Hepatic stellate cell (primary cell): ENCODE measurements at places on chromosomes 1 and 21.

DNA sequence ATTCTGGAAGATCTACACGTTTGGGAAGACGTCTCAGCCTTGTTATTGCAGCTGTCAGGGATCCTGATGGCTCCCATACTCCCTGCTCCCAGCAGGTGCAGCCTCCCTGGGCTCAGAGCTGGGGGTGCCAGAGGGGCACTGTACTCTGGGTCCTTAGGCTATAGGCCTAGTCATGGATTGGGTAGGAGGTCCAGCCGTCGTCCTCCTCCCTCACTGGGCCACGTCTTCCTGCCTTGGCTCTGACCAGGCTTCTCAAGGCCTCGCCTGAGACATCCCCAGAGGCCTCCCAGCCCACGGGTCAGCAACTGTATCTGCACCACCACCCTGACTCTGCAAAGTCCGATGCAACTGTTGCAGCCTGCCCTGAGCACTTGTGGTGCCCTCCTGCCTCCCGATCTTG, 18.2 kb downstream of the MYOM3 start:
- no peak for DNase-seq

GRCh38 chr1:29767088-29767685, 530.9 kb downstream of the PTPRU start:
- DNase-seq, result no peak

- no peak for DNase-seq
These were observed 130.2 kb upstream of the PTGFR start for GRCh38 chr1:78360584-78360983.

- DNase-seq, result no peak
These were observed 11.5 kb downstream of the PALMD start for GRCh38 chr1:99657213-99658030.

DNA sequence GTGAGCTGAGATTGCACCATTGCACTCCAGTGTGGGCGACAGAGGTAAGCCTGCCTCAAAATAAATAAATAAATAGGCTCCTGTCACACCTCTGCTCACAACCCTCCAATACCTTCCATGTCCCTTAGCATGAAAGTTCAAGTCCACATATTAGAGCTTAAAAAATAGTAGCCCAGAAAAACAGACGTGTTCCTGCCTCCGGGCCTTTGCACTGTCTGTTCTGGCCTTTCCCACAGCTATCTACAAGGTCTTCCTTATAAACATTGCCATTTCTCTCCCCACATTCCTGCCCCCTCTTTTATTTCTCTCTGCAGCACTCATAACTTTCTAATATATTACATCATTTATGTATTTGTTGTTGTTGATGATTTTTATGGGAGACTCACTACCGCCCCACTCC, 85.6 kb upstream of the CASZ1 start:
- DNase-seq, result no peak

DNA sequence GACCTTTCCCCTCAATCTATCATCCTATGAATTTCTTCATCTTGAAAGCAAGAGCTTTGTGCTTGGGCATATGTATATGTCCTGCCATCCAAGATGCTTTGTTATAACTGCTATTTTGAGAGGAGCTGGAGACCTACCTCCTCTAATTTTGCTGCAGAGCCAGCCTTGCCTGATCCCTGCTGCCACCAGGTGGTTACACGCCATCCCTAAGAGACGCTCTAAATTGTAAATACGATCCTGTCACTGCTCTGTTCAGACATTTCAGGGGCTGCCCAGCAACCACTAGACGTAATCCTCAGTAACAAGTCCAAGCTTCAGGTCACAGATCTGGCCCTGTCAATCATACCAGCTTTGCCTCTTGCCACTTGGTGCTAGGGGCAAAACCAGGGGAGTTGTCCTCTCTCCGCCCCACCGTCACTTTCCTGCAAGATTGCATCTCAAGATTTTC, 32.9 kb downstream of the GPA33 start:
- DNase-seq, result peak; percentile 40

- DNase-seq, result no peak
These were observed 43.6 kb downstream of the PBX1 start for GRCh38 chr1:164602480-164603093.
